AG04450 (cell line): ENCODE measurements at places on chromosomes 7 and 10.

GRCh38 chr10:43352951-43353350 lies 18.5 kb upstream of the FXYD4 start:
- DNase-seq = no peak

GRCh38 chr10:32161586-32161985 lies 105.4 kb upstream of the KIF5B start:
- DNase-seq = no peak

DNA sequence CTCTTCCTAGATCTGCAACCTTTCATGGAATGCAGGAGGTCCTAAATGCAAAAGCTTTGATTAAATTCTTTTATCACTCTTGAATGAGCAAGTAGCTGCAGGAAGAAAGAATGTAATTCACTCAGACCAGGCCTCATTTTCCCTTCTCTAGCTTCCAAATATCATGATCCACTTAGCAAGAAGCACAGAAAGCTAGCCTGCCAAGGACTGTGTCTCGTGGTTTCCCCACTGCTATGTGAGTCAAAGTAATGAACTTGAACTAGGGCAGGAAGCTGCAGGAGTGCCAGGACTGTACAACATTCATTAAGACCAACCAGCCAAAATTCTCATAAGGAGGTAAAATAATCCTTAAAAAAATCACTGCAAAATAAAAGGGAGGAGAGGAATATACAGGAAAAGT lies 379.2 kb downstream of the CALN1 start:
- DNase-seq = no peak

DNA sequence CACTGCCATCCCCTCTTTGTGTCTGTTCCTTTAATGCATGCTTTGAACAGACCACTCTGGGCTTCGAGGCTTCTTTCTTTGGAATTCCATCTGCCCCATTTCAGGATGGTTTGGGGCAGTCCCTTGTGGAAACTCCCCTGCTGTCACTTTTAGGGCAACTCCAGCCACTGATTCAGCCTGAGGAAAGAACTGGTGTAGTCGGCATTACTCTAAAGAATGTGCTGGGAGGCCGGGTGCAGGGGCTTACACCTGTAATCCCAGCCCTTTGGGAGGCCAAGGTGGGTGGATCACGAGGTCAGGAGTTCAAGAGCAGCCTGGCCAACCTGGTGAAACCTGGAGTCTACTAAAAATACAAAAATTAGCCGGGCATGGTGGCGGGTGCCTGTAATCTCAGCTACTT lies 358.1 kb upstream of the NUPR2 start:
- DNase-seq = no peak

DNA sequence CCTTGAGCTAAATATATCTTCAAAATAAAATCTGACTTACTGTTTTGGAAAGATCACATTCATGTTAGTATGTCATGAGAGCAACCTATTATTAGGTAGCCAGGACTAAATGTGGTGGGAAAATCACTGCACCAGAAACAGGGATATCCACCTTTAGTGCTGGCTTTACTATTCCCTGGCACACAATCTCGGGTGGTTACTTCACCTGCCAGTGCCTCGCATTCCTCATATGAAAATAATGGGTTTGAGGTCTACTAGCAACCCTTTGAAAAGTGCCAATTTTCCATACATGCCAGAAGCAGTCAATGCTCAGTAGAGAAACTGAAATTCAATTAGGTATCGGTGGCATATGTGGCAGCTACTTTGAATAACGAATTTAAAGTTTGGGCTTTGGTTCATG lies 36.8 kb downstream of the PTN start:
- DNase-seq = no peak

GRCh38 chr10:122152544-122152943 lies 118.6 kb upstream of the BTBD16 start:
- no peak for DNase-seq

DNA sequence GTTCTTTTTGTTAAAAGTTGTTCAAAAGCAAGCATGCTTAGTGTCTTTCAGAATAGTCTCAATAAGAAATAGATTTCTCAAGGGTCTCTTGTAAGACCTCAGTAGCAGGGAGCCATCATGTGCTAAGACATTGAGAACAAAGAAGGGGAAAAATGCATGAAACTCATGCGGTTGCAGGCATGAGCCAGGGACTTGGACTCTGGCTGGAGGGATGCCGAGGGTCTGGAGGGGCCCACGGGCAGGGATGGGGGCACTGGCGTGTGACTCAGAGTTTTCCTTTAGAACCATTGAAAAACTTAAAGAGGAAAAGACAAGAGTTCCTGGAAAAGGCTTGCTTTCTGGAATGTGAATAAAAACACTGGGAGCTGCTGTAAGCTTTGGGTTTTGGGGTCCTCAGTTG lies 253.3 kb downstream of the CCDC3 start:
- no peak for DNase-seq

GRCh38 chr10:114278140-114278883 lies 39.3 kb downstream of the VWA2 start:
- DNase-seq = no peak

GRCh38 chr7:77439572-77439971 lies 23.4 kb upstream of the GSAP start:
- no peak for DNase-seq

DNA sequence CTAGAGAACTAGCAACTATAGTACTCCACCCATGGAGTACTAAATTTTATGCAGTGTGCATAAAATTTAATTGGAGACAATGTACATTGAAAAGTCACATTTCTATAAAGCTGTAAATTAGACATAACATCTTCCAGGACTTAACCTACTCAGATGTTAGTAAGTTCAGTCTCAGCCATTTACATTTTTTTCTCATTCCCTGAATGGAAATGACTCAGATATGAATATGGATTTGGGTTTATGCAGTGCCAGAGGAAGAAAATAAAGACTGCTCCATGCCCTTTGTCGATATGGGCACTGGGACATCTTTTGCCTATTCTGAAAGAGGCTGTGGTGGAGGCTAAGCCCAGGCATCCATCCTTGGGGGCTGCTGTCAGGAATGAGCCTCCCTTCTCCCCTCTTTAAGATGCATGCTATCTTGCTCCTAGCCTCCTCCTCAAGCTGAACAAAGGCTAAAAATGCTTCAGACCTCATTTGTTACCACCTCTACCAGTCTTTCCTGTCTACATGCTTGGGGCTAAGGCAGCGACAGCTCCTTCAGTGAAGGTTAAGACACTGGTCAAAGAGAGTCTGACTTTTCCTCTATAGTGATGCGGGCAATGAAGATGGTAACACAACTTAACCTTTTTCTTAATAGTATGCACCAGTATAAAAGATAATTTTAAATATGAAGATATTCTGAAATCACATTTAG lies 486.8 kb upstream of the ANKRD30A start:
- DNase-seq = no peak

GRCh38 chr10:125521721-125522680 lies 161.0 kb downstream of the TEX36 start:
- DNase-seq = no peak

GRCh38 chr10:62332406-62332805 lies 41.8 kb upstream of the ZNF365 start:
- no peak for DNase-seq

DNA sequence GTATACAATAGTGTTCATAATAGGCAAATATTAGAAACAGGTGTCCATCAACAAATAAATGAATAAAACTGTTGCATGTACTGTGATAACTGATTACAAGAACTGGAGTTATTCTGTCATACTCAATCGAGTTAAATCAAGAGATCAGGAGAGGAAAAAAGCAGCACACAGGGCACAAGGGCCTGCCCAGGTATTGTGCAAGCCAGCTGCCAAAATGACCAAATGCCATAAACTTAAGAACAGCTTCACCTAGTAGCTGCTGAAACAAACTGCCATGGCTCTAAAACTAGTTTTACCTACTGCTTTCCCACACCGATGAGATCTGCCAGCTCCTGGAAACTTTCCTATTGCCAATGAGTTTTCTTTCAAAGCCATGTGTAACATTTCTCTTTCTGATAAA lies 12.2 kb downstream of the GSAP start:
- DNase-seq = no peak

- DNase-seq = no peak
These were observed 16.9 kb downstream of the SVIL start for GRCh38 chr10:29617880-29618340.

DNA sequence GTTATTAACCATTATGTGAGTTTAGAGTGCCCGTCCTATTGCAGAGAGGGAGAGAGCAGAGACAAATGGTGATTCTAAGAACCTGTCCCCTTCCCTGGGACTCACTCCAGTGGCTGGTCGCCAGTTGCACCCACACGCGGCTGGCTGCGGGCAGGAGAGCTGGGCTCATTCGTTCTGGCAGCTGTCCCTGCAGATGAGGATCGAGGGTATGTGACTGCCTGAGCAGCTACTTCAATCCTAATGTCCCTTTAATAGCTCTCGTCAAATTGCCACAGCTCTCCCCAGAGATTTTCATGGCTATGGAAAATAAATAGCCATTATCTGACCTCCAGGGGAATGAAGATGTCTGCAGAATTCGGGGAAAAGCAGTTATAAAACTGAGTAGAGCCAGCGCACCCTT lies 41.6 kb downstream of the RBM28 start:
- DNase-seq = no peak

DNA sequence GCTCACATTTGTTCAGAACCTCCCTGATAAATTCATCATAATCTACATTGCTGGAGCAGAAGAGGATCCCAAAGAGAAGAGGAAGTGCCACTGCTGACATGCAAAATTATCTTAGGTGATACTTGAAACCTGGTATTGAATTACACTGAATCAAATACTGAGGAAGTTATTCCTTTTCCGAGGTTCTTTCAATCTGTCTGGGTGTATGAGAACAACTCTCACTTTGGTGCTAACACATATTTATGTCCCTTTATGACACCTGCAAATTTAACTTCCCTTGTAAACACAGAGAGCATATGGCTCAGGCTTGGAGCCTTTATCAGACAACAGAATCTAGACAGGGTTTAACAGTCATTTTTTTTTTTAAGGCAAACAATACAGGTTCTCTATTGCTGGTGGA lies 131.4 kb downstream of the SRPK2 start:
- DNase-seq = no peak

- DNase-seq = no peak
These were observed 142.1 kb upstream of the EEPD1 start for GRCh38 chr7:36010656-36011587.

DNA sequence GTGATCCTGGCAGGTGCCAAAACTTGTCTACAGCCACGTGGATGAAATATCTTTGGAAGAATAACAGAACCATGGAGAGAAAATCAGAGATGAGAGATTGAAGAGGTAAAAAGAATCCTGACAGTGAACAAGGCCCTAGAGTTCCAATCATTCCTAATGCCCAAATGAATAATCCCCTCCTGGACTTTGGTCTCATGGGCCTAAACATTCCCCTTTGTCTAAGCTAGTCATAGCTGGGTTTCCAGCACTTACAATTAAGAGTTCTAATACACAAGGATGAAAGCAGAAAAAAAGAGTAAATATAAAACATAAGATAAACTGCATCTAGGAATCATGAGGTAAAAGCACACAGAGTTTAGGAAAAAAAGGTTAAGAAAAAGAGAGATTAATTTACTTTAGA lies 40.2 kb downstream of the ARHGAP12 start:
- DNase-seq = no peak

DNA sequence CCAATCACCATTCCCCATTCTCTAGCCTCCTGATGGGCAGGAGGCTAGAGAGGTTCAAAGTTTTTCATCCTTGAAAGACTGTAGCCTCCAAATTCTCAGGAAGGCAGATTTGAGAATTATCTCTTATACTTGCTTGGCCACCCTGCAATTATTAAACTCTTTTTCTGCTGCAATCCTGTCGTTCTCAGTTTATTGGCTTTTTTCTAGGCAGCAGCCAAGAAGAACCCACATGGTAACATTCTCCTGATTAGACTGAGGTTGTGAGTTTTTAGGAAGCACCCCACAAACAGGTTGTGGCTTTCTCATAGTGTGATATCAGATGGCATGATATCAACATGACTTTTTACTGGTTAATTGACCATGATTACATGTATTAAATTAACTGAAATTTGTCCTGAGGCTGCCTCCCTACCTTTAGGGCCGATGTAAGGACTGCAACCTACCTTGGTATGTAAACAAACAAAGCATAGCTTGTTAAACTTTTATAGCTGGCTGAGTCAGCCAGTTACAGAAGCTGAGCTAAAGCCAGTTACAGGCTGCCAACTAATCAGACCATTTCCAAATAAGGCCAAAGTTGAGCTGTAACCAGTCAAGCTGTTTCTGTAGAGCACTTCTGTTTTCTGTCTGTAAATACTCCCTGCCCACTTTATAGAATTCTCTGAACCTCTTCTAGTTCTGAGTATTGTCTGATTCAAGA lies 3.2 kb upstream of the ZNF248 start:
- peak; percentile 47 for DNase-seq

DNA sequence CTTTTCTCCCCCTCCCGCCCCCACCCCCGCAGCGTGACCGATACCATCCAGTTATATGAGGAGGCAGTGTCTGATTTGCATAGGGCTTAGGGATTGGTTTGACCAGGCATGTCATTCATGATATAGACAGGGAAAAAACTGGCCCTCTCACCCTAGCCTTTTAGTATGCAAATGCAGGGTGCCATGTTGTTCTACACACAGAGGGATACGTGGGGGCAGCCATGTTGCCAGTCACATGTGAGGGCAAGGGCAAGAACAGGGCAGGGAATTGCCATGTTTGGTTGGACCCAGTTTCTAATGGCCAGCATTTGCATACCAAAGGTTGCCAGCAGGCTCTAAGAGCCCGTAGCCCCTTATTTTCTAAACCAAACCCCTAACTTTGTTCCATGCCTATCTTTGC lies 552.1 kb downstream of the SORCS1 start:
- DNase-seq = no peak

GRCh38 chr10:132942101-132943057 lies at the start of gene CFAP46:
Gene CFAP46 (minus strand): TSS chr10:132942570. CDS start chr10:132942484, 86 bp downstream.
- DNase-seq = no peak

DNA sequence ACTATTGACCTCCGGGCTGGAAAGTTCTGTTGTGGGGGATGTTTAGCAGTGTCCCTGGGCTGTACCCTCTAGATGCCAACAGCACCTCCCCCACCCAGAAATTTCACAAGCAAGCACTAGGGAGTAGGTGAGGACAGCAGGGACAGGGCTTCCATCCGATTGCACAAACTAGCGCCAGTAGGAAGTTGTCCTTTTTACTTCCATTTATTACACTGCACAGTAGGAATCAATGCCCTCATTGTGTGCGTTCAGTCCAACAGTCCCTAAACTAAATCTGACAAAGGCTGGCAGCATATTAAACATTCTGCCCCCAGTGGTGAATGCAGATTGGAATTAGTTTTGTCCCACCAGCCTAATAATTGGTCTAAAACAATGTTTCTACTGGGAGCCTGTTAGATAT lies 6.4 kb upstream of the SOSTDC1 start:
- DNase-seq = no peak

GRCh38 chr7:149524394-149524793 lies 26.8 kb upstream of the ZNF746 start:
- no peak for DNase-seq
